ENCODE measurements at places on chromosomes 2 and 18.
A peak's percentile ranks its signal among the peaks of the same experiment; 100 is the strongest.

DNA sequence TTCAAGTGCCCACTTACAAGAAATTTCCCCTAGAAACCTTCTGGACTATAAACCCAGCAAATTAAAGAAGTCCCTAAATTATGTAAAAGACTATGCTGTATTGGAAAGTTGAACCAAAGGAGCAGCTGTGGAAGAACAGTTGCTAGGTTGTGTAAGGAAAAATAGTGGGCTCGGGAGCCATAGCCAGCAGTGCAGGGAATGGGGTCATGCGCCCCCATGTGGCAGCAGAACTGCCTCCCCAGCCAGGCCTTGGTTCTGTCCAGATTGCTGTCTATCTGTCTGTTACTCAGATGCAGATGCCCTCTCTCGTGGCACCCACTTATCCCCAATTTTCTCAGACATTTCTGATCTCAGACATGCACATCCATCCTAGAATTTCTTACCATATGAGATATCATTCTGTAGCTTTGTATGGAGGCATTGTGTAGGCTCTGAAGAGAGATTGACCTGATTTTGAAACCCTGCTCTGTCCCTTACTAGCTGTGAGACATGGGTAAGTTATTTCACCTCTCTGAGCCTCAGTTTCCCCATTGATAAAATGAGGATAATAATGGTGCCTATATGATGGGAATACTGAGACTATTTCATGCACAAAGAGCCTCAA is 258.3 kb downstream of the SS18 start:
- peak; percentile 22 for DNase-seq

- DNase-seq = no peak
Measured at GRCh38 chr18:24486684-24487083, 26.2 kb downstream of the HRH4 start.

DNA sequence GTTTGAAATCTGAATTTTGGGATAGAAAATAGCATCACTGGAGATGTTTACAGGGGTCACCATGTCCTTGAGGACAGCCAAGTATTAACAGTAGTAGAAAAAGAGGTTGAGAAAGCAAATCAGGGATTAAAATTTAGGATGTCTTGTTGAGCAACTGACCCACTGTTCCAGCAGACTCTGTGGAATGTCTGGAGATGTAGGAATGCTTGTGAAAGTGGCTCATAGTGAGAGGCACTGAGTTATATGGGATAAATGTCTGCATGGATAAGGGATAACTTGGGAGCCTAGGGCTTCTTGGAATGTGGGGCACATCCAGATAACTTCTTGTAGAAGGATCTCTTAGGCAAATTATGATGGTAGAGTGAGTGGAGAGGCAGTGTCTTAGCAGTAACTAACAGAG is 495.0 kb downstream of the TMX3 start:
- DNase-seq = no peak

DNA sequence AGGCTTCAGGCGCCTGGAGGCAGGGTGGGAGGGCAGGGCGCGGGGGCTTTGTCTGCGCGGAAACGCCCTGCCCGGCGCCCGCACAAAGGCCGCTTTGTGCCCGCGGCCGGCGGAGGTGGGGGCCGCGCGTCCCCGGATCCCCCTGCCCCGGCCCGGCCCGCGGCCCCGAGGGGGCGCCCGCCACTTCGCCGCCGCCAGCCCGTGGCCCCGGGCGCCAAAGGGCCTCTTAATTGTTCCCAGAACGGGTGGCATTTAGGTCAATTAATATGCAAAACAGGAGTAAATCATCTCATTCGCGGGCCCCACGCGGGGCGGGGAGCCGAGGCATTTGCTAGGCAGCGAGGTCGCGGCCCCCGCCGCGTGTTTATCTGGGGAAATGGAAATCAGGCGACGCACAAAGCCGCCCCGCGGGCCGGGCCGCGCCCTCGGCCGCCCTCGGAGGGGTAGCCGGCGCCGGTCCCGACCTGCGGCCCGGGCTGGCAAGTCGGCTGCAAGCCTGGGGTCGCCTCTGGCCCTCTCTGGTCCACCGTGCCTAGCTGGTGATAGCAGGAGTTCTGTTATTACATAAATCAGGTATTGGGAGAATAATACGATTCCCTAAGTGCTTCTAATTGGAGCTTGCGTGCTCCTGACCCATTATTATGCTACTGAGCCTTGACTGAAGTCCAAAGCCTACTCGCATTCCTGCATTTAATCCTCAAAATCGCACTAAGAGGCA is 148.2 kb upstream of the GLI2 start:
- DNase-seq = no peak

DNA sequence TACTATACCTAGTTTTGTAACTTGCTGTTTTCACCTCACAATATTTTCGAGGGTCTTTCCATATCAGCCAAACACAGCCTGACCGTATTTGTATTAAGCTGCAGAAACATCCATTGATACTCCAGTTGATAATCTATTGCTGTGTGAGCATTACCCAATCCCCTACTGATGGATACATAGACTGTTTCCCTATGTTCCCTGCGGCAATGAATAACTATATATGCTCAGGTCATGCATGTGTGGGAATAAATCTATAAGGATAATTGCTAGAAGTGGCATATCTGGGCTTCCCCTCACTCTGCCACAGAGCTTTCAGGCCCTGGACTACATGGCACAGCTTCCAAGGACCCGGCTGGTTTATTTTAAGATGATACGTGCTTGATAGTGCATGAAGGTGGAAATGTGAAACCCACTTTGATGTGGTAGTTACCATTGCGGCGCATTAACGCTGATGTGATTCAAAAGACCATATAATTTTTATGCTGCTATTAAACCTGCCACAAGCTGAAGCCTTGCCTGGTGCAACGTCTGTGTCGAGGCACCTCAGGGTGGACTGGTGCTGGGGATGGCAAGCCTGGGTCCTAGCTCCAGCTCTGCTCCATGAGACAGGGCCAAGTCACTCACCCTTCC is 130.8 kb upstream of the MSH6 start:
- no peak for DNase-seq

DNA sequence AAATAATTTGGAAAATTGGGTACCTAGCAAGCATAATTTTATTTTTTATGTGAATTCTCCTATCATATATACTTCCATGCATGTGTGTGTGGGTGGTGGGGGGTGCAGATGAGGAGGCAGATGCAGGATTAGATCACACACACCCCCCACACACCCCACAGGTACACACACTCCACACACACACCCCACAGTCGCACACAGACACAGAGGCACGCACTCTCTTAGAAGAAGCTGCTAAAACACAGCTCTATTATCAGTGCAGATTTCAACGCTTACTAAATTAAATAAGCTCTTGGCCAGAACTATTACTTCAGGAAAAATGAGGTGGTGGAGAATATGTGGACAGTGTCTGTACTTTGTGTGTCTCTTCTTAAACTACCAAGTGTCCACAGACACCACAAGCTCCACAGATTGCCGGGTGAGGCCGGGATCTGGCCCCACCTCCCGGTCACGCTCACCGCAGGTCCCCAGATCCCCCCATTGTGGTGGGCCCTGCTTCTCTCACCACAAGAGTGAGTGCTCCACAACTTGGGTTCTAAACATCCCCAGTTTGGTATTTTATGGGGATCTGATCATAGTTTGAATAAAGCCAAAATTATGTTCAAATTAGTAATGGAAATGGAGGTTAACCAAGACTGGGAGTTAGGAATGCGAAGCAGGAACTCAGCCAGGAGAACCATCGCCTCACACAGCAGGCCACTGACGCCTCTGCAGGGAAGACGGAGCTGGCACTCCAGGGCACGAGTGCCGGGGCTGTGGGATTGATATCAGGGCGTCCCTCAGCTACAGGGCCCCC is 102.1 kb downstream of the PXDN start:
- no peak for DNase-seq

DNA sequence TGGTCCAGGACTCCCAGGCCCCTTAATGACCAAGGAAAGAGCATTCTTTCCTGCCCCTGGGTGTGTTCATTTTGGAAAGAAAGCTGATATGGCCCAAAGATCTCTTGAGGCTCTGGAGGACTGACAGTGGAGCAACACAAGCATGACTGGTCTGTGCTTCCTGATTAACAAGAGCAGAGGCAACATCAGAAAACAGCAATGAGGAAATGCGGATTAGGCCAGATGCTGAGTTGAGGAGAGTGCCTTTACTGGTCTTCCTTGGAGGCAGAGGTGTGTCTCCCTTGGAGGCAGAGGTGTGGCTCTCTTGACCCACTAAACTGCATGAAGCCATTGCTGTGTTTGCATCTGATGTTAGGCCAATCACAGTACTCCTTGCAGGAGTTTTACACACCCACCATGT is 19.9 kb downstream of the IL36B start:
- DNase-seq = no peak
